ENCODE measurements at places on chromosomes 2 and 18.

DNA sequence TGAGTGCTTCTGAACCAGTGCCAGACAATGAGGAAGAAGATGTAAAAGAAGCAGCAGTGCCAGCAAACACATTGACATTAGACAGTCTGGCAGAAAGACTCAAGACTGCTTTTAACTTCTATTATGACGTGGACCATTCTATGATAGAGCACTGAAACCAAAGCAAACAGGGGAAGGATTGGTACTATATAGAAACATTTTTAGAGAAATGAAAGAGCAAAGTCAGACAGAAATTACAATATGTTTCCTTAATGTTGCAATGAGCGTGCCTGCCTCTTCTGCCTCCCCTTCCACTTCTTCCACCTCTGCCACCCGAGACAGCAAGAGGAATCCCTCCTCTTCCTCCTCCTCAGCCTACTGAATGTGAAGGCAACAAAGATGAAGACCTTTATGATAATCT lies 39.7 kb downstream of the DHX57 start:
- no peak for DNase-seq

GRCh38 chr2:214604861-214605260 lies 194.0 kb downstream of the VWC2L start:
- no peak for DNase-seq

DNA sequence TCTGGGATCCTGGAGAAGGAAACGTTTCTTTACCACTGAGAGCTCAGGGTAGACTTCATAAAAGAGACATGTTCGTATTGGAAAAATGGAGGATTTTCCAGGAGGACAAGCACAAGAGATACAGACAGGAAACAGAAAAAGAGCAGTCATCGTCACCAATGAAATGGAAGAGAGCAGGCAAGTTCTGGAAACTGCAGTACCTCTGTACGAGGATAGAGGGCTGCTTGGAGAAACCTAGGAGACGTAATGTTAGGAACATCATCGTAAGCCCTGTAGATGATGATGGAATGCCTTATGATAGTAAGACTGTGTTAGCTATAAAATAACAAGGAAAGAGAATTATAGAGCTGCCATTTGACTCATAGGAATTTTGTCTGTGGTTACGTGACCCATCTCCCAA lies 121.1 kb upstream of the KLHL14 start:
- no peak for DNase-seq

GRCh38 chr2:64853306-64853705 lies 135.9 kb upstream of the SLC1A4 start:
- DNase-seq: no peak

DNA sequence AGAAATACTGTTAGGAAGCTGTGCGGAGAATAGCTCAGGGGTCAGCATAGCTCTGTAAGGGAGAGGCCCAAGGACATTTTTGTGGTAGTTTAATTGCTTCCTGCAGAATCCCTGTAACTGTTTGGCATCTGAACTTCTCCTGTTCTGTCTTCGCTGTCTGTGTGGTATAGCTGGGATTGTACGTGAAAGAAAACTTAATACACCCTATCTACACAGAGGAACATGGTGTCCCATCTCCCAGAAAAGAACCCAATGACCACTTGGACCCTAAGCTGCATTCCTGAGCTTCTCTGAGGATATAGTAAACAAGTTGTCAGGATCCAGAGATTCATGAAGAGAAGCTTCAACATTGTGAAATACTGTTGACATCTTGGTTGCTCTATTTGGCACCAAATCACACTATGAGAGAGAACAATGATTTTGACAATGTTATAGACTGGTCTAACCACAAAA lies 81.3 kb downstream of the CDC42EP3 start:
- DNase-seq: no peak

- DNase-seq: peak; percentile 91
Measured at GRCh38 chr2:231677632-231678104, 30.7 kb upstream of the PTMA start.

- no peak for DNase-seq
Measured at GRCh38 chr18:9695605-9696004, 12.5 kb upstream of the RAB31 start.

DNA sequence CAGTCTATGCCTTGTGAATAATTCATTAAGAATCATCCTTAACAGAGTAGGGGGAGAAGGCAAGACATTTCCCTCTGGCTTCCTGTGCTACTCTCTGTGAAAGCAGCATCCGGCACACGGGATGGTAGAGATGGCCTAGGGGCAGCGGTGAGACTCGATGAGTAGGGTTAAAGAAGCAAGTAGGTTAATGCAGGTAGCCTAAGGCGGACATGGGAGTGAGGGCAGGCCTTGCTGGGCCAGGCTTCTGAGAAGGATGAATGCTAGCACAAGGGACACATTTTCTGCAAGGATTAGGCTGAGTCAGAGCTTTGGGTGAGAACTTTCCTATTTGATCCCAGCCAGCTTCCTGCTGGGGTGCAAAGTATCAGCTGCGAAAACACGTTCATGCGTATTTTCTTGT lies 80.8 kb downstream of the NXPH2 start:
- DNase-seq: no peak

GRCh38 chr2:220748875-220749479 lies 823.1 kb downstream of the EPHA4 start:
- no peak for DNase-seq

GRCh38 chr2:137050949-137051348 lies 285.6 kb downstream of the THSD7B start:
- DNase-seq: no peak

DNA sequence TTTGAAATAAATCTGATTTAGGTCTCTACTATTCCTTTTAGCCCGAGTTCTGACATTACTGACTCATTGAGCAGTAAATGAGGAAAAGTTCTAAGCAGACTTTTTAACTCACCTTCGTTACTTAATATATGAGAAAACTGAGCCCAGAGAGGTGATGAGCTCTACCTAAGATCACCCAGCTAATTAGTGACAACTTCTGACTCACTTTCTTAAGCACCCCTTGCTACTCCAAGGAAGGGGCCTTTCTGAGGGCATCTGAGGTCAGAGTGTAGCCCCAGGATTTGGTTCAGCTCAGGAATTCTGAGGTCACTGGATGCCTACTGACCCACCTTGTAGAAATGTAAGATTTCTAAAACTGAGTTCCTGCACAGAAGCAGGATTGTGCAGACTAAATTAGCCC lies 102.2 kb upstream of the FZD5 start:
- DNase-seq: no peak

GRCh38 chr2:235542733-235543127 lies 48.9 kb downstream of the AGAP1 start:
- no peak for DNase-seq

DNA sequence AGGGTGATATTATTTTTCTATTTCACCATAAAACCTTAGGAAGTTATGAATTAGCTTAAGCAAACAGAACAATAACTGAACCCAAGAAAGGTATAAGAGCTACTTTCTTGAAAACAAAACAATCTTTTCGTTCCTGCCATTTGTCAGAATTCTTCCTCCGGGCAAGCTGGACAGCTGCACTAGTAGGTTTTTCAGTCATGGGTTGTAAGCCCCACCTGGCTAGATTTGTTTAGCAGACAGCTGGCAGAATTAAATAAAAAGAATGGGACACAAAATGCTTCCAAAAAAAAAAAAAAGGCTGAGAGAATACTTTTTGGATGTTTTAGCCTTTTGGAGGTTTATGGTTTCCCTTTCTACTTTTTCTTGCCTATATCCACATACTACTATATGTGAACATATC lies 694.1 kb downstream of the ARHGAP15 start:
- DNase-seq: no peak

DNA sequence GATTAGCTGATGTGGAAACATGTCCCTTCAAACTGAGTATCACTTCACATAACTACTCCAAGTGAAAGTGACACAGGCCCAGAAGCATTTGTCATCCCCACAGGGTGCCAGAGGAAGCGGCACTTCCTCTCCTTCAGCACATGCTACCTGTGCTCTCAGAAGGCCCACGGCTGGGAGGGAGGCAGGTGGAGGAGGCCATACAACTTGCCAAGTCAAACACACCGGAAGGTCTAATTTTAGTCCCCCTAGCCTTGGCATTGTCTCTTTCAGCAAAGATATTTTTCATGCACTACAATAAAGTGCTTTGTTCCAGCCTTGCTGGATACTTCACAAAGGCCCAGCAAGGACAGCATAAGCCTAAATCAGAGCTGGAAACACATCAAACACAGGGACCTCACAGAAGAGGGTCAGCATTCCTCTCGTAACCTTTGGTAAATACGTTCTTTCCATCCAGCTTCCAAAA lies 38.0 kb downstream of the VSNL1 start:
- no peak for DNase-seq

- peak; percentile 73 for DNase-seq
Measured at GRCh38 chr2:94874277-94874997, 3.2 kb downstream of the TEKT4 start.

- DNase-seq: no peak
Measured at GRCh38 chr2:118667964-118668363, 179.5 kb downstream of the EN1 start.

DNA sequence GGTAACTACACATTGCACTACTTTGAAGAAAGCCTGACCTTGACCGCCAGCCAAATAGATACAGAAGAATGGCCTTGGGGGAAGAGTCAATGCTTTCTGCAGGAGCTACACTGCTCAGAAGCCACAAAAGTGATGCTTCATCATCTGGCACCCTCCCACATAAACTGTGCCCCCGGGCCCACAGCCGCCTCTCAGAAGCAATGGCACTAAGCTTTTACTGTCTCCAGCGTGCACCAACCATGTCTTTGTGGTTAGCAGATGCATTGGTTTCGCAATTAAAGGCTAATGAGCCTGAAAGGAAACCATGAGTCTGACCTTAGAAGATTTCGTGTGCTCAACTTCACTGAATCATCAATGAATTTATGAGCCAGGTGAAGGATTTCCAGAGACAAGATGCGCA lies 209.4 kb upstream of the TRIB2 start:
- peak; percentile 78 for DNase-seq

DNA sequence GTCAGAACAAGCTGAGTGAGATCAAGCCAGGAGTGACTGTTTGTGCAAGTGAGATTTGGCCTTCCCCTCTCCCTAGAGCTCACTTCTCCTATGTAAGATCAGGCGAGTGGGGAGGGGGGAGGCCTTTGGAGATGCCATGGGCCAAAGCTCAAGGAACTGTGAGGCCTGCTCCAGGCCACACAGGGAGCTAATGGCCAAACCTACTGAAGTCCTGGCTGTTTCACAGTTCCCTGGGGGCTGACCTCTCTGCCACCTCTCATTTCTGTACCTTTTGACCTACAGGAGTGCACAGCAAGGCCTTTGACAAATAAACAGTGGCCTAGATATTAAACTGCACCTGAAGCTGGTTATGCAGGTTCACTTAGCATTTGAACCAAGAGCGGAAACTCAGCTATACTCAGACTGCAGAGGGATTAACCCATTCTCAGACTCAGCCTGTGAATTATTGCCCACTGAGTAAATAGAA lies 235.0 kb upstream of the NT5C1B start:
- no peak for DNase-seq

- DNase-seq: no peak
Measured at GRCh38 chr2:226118471-226119429, 680.9 kb downstream of the IRS1 start.

GRCh38 chr2:157043786-157044185 lies 213.7 kb upstream of the GALNT5 start:
- DNase-seq: no peak

GRCh38 chr2:66555501-66556324 lies 120.8 kb downstream of the MEIS1 start:
- no peak for DNase-seq

DNA sequence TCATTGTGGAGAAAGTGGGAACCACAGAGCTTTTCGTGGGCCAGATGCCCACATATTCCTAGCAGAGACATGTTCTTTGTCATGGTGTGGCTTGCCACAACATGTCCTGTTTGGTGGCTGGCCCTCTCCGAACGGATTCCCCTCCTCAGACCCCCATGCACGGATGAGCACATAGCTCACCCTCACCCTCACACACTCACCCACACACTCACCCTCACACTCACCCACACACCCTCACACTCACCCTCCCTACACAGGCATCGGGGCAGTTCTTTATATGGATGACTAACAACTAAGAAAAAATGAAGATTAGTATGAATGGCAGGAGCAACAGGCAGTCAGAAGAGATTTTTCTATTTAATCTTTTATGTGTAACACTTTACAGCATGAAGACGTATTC lies 149.9 kb downstream of the ZNF236 start:
- DNase-seq: no peak

DNA sequence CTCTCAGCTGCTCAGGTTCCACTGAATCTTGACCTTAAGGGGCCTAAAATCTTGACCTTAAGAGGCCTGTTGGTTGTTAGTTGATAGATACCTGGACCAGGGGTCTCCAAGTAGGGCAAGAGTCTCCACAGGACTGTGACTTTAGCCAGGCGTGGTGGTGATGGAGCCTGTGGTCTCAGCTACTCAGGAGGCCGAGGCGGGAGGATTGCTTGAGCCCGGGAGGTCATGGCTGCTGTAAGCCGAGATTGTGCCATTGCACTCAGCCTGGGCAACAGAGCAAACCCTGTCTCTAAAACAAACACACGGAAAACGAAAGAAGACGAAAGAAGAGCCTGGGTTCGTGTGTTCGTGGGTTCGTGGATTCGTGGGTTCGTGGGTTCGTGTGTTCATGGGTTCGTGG lies 120.2 kb upstream of the CTDP1 start:
- no peak for DNase-seq

GRCh38 chr18:13574761-13575160 lies 151.6 kb downstream of the FAM210A start:
- DNase-seq: peak; percentile 22

Measured in activated CD8-positive, alpha-beta memory T cell treated with anti-CD3 and anti-CD28 coated beads, Interleukin-2, amount 10 ng/mL, durations not matched to agents 7 days and 5 days (primary cell).